Choroid plexus epithelial cell (primary cell): ENCODE measurements at places on chromosomes 6 and 20.

GRCh38 chr6:50272611-50273010, 222.9 kb upstream of the DEFB112 start:
- DNase-seq: no peak

DNA sequence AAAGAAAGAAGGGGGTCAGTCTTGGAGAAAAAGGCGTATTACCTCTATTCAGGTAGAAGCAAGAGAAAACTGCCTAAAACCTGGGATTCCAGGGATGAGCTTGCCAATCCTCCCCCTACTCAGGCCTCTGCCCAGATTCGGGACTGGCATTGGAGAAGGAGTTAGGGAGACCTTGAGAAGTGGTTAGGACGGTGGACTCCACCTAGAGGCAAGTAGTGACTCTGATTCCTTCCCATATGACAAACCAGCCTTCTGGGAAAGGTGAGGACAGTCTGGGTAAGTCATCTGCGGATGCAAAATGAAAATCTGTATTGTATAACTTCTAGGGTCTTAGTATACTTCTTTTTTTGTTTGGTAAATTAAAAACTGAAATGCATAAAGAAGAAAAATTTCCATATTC, 43.8 kb downstream of the SLX4IP start:
- DNase-seq: no peak

DNA sequence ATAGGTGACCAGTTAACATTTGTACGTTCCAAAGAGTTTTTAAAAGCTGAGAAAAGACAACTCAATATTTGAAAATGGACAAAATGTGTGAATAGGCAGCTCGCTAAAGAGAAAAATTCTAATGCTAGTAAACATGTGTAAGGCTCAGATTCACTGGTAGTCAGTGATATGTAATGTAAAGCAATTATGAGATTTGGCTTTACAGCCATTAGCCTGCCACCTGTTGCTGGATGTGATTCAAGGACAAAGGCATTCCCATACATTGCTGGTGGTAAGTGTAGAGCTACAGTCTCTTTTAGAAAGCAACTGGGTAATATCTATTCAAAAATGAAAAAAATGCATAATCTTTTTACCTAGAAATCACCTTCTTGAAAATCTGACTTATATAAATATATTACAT, 114.3 kb downstream of the COL19A1 start:
- no peak for DNase-seq

- peak; percentile 34 for DNase-seq
Measured at GRCh38 chr20:63102721-63103375, 96.1 kb upstream of the BHLHE23 start.

DNA sequence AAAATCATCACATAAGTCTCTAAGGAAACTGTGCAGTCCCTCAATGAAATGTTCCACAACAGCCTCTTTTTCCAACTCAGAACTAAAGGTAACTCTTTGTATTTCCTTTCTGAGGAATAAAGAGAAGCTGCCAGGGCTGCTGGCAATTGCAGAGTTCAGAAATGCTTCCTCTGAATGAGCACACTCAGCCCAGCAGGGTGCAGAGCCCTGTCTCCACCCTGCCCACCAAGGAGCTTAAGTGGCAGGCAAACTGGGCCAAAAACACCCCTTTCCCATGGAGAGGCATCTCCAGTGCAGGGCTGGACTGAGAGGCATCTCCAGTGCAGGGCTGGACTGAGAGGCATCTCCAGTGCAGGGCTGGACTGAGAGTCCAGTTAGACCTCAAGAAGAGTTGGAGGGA, 255.4 kb downstream of the GMPR start:
- no peak for DNase-seq

GRCh38 chr6:121668259-121668658, 232.8 kb downstream of the GJA1 start:
- DNase-seq: peak; percentile 45

DNA sequence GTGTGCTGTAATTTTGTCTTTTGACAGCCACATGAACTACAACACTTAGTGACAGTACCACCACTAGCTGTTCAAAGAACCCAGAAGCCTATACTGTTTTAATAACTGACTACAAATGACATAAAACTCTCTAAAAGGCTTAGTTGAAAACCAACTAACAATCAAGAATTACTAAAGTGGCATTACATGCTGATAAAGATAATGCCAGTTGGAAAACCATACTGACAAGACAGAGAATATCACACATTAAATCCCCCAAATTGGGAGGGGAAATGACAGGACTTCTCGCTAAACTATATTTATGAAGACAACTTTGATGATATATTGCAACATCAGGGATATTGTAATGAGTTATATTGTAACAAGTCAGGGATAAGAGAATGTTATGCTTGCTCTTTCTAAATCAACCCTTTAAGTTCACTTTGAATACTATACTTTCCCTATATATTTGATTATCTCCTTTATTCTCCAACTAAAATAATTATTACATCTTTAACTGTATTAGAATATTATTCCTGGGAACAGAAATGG, 6.2 kb downstream of the NCOA5 start:
- DNase-seq: no peak

- DNase-seq: no peak
Measured at GRCh38 chr6:90914312-90914711, 327.4 kb upstream of the MAP3K7 start.

- DNase-seq: no peak
Measured at GRCh38 chr6:109769213-109769612, 78.1 kb downstream of the FIG4 start.

DNA sequence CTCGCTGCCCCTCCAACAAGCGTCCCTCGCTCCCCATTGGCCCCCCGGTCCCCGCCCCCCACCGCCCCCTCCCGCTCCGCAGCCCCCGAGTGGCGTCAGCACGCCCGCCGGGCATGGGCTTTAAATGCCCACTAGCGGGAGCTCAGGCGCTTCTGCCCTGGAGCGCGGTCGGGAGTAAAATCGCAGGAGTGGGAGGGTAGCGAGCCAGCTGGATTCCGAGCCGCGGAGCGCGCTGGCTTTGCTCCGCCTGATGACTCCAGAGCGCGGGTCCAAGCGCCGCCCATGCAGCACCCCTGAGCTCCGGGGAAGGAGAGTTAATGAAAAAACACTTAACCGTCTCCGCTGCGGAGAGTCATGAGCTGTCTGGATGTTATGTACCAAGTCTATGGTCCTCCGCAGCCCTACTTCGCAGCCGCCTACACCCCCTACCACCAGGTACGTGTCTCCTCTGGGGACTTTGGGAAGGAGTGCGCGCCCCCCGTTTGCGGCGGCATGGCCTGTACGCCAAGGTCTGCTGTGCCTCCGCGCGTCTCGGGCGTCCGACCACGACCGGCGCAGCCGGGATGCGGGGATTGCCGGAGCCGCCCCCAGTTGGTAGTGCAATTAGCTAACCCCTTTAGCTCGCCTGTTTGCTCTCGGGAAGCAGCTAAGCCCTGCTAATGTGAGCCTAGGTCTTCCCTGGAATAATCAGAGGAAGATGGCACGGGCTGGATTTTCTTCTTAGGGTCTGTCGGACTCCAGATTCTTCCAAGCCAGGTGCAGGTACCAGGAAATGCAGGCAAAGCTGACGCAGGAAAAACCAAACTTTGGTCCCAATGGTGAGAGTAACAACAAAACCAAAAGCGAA, at the start of gene VGLL2:
Gene VGLL2 (plus strand): TSS at position 149 of the 847 bp plus-strand sequence. CDS start 206 bp downstream, at position 355.
- DNase-seq: peak; percentile 27

DNA sequence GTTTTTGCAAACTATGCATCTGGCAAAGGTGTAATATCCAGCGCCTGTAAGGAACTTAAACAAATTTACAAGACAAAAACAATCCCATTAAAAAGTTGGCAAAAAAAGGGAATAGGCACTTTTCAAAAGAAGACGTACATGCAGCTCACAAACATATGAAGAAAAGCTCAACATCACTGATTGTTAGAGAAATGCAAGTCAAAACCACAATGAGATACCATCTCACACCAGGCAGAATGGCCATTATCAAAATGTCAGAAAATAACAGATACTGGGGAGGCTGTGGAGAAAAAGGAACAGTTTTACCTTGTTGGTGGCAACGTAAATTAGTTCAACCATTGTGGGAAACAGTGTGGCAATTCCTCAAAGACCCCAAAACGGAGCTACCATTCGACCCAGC, 54.2 kb downstream of the TSBP1 start:
- DNase-seq: no peak

- no peak for DNase-seq
Measured at GRCh38 chr20:16388731-16389130, 184.5 kb downstream of the KIF16B start.

GRCh38 chr6:55014321-55015088, 159.8 kb upstream of the HCRTR2 start:
- peak; percentile 4 for DNase-seq

GRCh38 chr20:58592076-58592695, 58.9 kb upstream of the STX16 start:
- DNase-seq: no peak

- peak; percentile 94 for DNase-seq
Measured at GRCh38 chr20:63858393-63859165, 2.7 kb upstream of the ABHD16B start.

DNA sequence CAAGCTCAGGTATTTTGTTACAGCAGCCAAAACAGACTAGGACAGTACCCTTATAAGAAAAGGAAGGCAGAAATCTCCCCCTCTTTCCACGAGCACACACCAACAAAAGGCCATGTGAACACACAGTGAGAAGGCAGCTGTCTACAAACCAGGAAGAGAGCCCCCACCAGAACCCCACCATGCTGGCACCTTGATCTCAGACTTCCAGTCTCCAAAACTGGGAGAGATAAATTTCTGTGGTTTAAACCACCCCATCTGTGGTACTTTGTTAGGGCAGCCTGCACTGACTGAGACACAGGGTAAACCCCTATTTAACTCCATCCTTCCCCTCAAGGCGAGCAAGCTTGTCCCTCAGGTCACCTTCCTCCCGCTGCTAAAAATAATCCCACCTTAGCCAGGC, 475.8 kb upstream of the JARID2 start:
- no peak for DNase-seq

DNA sequence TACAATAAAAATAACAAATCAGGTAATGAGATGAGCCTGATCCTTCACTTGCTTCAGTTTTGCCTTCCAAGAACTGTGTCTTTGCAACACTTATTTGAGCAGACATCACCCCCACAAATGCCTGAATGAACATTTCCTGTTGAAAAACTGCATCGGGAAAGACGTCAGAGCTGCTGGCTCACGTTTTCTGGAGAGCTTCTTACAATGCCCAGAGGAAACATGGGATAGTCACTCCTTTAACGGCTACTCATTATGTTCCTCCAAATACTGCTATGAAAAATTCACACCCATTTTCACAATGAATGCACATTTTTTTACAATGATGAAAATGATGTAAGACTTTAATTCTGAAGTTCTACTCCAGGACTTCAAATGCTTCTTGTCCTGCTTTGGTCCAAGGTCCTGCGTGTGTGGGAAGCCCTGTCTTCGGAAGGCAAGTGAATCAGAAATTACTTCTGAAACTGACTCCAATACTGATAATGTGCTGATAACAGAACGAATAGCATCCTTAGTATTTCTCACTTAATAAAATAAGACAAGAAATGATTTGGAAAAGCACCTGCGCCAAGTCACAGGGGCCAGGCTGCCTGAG, 238.0 kb downstream of the ANKRD60 start:
- peak; percentile 21 for DNase-seq
